ENCODE measurements at places on chromosomes 1 and 21.

DNA sequence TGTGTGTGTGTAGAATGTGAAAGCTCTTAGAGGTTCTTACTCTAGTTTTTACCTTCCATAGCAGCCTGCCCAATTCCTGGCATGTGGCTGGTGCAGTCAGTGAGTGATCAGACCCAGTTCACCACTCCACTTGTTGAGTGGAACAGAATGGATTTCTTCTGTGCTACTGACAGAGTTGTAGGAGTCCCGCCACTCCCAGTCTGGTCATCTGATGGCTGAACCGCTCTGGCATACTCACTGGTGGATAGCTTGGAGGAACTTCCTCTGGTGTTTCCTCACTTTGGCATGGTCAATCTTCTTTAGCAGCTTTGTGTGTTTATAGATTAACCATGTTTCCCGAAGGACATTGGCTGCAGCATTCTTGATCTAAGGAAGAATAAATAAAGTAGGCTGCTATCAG lies 106.7 kb upstream of the ADAR start:
- DNase-seq, result peak; percentile 47

DNA sequence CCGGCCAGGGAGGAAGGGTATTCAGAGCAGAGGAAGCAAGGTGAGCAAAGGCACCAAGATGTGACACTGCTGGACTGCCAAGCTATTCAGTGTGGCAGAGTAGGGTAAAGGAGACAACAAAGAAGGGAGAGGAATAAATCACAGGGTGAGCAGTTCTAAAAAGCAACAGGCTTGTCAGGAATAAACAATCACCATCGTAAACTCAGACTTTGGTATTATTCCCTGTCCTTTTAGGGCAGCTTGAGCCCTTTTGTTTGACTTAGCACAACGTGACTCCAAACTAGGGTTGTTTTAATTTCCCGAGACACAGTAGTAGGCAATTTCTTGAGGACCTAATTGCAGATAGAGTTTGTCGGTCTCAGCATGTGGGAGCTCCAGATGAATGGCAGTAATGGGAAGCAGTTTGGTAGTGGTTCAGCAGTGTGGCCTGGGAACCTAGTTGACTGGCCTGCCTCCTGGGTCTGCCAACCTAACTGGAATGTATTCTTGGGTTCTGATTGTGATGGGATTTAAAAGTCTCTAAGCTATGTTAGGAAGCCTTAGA lies 4.3 kb downstream of the CR1L start:
- no peak for DNase-seq

DNA sequence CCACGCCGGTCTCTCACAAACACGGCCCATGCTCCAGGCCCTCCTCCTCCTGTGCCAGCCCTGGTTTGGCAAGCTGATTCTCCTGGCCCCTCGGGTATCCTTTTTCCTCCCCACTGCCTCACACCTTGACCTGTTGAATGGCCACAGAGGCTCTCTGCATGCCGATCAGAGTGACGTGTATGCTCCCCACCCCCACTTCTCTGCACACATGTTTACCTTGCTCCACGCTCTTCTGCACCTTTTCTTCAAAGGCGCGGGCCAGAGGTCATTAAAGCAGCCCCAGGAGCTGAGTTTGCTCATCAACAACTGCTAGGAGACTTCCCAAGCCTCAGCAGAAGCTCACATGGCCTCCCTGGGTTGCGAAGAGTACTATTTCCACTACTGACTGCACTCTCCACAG lies 139.3 kb upstream of the EDN2 start:
- DNase-seq, result no peak

- DNase-seq, result no peak
Observed at GRCh38 chr21:31193761-31194160, 150.3 kb downstream of the TIAM1 start.

DNA sequence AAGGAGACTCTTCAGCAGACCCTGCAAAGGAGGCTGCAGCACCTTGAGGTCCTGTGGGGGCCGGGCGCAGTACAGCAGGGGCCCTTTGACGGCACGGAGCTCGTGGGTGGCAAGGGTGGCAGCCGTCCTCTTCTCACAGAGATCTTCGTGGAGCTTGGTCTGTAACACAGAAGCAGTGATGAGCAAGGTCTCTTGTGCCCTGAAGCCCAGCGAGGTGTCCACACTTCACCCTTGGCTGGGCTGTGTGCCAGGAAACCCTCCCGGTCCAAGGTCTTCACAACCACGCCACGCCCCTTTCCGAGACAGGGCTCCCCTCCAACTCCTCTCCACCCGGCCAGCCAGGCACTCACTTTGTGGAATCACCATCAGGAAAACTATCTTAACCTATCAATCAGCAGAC lies 11.3 kb downstream of the LRRC47 start:
- peak; percentile 42 for DNase-seq

- DNase-seq, result no peak
Observed at GRCh38 chr1:99634971-99635624, 10.8 kb upstream of the PALMD start.

DNA sequence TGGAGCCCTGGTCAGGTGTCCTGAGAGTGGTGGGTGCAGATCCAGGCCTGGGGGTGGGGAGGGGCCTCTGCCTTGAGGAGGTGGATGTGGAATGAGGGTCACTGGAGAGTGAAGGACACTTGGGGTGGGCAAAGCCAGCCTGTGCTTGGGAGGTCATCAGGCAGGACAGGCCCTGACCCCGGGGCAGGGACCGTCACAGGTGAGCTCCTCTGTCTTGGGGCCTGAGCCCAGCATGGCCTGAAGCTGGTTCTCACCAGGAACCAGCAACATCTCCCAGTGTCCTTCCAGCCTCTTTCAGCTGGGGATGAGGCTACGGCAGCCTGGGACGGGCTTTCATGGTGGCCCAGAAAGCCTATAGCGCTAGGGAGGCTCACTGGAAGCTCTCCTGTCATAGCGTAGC lies 831 bp upstream of the KRTAP10-2 start:
- DNase-seq, result no peak

- no peak for DNase-seq
Observed at GRCh38 chr1:219430419-219430818, 182.5 kb downstream of the ZC3H11B start.

- DNase-seq, result peak; percentile 46
Observed at GRCh38 chr1:48878191-48878940, 101.7 kb upstream of the BEND5 start.

GRCh38 chr1:220918285-220918951 lies 39.2 kb downstream of the HLX start:
- DNase-seq, result no peak

GRCh38 chr1:165824269-165824643 lies 3.2 kb upstream of the UCK2 start:
- DNase-seq, result no peak

GRCh38 chr1:40264354-40264781 lies 6.3 kb downstream of the ZMPSTE24 start:
- DNase-seq, result no peak

DNA sequence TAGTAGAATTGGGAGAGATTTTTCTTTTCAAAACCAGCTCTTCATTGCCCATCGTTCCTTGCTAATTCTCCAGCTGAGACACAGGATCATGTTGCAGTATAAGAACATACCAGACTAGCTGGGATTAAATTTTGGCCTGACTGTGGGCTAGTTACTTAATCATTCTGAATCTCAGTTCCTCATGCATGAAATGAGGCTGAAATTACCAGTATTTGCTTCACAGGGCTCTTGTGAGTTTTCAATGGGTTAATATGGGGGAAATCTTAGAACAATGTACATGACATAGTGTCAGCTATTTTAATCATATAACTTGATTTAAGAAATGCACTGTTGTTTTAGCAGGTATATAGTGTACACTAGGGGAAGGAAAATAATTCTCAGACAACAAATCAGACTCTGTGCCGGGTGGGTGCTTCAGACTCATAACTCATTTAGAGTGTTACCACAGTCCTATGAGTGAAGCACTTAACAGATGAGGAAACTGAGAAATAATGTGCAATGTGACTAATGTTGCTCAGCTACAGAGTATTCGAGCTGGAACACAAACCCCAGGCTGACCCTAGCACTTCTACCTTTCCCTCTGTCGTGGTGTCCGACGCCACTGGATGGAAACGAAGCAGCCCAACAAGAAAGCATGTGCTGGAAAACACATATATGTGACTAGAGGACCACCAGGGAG lies 137.6 kb upstream of the SGIP1 start:
- no peak for DNase-seq

GRCh38 chr21:27359141-27359540 lies 392.3 kb upstream of the ADAMTS5 start:
- DNase-seq, result no peak

- DNase-seq, result no peak
Observed at GRCh38 chr1:150558303-150558704, 9.1 kb downstream of the ADAMTSL4 start.

DNA sequence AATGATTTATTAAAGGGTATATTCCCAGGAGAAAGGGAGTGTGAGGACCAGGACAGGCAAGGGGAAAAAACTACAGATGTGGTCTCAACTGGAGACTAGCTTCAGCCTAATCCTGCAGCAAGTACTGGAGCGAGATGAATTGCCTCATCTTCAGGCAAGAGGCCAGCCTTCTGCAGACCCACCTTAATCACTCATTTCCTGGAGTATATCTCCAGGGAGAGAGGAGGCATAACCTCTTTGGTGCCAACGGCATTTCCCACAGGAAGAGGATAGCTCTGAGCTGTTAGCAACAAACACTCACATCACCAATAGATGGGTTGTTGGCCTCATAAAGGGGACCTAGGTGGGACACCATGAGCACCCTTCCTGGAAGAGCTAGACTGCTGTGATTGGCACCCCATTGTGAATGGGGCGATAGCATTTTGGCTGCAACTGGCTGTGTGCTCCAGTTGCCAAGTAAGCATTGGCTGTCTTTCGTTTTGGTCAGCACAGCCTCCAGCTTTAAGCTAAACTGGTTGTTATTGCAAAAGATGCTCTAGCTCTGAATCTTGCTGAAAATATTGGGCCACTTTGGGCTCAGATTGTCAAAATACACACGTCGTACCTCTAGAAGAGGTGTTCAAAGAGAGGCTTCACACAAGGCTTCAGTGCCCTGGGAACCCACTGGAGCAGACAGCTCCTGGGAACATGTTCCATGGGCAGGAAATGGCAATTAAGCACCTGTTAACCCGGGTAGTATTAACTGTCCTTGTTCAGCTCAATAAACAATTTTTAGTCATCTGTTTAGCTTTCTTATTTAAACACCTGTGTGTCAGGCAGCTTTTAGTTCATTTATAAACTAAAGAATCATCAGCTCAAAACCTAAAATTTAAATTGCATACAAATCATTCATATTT lies 314.8 kb upstream of the C1orf87 start:
- DNase-seq, result no peak

DNA sequence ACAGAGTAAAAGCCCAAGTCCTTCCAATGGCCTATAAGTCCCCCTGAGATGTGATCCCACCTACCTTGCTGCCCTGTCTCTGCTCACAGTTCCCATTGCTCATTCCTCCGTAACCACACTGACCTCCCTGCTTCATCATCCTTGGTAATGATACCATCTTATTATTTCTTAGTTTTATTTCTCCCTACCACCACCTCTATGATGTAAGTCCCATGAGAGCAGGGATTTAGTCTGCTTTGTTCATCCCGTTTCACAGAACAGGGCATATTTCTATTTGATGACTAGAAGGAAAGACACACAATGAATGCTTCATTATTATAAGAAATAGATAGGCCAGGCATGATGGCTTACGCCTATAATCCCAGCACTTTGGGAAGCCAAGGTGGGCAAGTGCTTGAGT lies 22.5 kb downstream of the NIBAN1 start:
- DNase-seq, result no peak

DNA sequence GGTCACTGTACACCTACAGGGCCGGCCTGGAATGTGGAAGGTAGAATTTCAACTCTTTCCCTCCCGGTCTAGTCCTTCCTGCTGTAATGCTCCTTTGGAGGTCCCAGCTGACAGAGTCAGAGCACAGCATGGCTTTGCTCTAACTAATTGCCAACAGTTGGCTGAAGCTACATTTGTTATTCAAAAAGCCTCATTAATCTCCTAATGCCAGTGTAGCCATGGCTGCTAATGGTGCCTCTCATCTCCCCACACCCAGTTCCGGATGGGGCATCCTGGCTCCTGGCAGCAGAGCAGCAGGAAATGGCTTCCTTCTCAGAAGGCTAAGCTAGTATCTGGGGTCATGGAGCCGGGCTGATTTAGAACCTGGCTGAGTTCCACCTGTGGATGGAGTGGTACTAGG lies 18.7 kb upstream of the CAMK1G start:
- no peak for DNase-seq

- DNase-seq, result no peak
Observed at GRCh38 chr1:11062965-11063401, 3.2 kb upstream of the SRM start.

- DNase-seq, result no peak
Observed at GRCh38 chr1:84861988-84862644, 30.9 kb downstream of the LPAR3 start.

DNA sequence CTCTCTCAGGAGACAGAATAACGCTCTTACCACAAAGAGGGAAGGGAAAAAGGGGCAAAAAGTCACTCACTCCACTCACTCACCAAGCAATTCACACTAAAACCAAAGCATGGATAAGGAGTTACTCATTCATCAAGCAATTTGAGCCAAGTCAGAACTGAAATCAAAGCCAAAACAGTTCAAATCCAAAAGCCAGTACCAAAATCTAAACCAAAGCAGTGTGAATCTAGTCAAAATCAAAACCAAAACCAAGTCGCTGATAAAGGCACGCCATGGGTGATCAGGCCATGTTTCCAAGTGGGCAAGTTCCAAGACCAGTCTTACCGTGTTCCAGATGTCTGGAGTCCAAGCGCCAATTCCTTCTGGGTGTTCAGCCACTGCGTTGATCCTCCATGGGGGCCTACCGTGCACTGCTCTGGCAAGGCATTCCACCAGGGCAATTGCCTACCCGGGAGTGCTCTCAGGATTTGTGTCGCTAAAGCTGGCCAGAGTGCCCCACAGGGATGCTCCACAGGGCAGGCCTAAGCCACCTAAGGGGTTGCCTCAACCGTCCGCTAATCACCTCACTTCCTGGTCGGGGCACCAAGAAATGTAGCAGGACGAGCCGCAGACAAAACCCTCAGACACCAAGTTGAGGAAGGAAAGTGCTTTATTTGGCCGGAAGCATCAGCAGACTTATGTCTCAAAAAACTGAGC lies 142.3 kb downstream of the TRIM33 start:
- DNase-seq, result no peak

GRCh38 chr1:10508511-10508951 lies 33.8 kb downstream of the PEX14 start:
- no peak for DNase-seq

DNA sequence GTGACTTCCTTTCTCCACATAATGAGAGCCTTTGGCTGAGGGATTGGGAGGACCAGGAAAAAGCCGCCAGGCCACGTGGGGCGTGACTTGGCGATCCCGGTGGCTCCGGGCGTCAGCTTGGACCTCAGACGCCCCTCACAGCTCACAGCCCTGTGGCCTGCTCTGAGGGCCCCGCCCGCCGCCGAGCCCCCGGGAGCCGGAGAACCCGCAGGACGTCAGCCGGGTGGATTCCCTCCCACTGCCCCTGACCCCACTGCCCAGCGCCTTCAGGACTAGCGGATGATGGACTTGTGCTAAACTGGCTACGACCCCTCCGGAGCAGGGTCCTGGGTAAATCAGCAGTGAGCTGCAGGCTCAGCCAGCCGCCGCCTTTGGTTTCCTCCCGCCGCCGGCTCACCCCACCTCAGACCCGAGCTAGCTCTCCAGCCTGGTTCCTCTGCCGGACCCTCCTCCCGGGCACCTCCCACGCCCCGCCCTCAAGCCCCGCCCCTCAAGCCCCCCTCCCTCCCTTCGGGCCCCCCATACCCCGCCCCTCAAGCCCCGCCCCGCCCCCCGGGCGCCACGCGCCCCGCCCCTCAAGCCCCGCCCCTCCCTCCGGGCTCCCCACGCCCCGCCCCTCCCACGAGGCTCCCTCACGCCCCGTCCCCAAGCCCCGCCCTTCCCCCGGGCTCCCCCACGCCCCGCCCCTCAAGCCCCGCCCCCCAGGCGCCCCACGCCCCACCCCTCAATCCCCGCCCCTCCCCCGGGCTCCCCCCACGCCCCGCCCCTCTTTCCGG lies 10.0 kb upstream of the FAAP20 start:
- peak; percentile 22 for DNase-seq

Data from HT-29 (cell line).